ENCODE measurements at places on chromosomes 1 and 21.
A peak's percentile ranks its signal among the peaks of the same experiment; 100 is the strongest.

DNA sequence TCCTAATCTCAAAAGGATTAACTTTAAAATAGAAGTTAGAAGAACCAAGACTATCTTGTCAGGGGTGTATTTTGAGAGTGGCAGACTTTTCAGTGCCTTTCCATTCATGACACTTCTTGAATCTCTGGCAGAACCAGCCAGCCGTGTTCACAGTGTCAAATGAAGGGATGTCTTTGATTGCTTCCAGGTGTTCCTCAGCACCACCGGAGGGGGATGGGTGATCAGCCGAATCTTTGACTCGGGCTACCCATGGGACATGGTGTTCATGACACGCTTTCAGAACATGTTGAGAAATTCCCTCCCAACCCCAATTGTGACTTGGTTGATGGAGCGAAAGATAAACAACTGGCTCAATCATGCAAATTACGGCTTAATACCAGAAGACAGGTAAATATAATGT lies 32.3 kb downstream of the FMO1 start:
- DNase-seq, result no peak

DNA sequence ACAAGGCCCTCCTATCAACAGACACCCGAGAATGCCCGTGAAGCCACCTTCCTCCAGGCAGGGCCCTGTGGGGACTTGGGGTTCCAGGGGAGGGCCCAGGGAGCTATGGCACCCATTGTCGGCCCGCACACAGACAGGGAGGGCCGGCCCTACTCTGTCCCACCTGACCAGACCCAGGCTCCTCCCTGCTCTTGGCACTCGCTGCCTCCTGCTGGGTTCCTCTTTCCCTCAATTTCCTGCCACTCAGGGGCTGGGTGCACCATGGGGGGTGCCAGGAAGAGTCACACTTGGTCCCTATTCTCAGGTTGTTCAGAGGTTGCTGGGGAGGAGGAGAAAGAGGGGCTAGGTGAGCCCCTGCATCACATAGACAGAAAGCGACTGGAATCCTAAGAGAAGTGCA lies 8.0 kb upstream of the OXCT2 start:
- no peak for DNase-seq

- no peak for DNase-seq
These were observed 74.6 kb downstream of the DPT start for GRCh38 chr1:168654198-168654915.

DNA sequence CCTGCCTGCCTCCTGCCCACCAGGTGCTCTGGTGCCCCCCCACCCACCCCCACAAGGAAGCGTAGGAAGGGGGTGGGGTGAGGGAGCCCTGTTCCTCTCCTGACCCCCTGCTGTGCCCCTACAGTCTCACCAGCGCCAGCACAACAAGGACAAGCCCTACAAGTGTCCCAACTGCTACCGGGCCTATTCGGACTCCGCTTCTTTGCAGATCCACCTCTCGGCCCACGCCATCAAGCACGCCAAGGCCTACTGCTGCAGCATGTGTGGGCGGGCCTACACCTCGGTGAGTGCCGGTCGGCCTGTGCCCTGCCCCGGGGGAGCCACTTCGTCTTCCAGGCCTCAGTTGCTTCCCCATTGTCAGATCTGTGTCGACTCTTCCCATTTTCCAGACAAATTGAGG lies 25.9 kb downstream of the A3GALT2 start:
- DNase-seq, result no peak

DNA sequence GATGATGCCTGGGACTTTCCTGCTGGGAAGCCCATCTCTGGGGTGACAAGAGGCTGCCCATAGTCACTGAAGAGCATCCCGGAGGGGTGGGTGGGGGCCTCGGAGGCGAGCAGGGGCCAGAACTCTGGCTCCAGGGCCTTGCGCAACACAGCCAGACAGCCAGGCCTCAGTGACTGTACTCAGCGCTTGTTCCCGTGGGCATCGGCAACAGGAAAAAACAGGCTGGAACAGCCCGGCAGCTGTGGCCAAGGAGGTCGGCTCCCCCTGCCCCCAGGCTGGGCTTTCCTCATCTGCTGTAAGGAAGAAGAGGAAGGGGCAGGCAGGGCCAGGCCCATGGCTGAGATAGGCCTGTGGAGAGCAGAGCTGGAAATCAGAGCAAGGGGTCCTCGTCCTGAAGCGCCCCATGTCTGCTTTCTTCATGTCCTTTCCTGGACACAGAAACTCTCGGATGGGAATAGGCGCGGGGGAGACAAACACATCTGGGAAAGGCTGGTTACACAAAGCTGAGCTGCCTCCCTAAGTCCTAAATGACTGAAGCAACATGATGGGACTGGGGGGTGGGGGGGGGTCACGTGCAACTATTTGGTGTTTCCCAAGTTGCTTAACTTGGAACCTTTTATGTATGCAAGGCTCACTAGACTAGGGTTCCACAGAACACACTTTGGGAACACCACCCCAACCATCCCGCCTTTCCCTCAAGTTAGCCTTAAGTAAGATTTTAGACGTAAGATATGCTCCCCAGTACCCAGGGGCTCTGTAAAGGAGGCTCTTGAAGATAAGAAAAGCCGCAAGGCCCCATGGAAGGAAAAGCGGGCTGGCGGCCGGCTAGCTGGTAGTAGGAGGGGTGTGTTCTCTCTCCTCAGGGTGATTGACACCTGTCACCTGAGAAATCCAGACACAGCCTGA lies 30.7 kb downstream of the HSPG2 start:
- DNase-seq, result peak; percentile 74

DNA sequence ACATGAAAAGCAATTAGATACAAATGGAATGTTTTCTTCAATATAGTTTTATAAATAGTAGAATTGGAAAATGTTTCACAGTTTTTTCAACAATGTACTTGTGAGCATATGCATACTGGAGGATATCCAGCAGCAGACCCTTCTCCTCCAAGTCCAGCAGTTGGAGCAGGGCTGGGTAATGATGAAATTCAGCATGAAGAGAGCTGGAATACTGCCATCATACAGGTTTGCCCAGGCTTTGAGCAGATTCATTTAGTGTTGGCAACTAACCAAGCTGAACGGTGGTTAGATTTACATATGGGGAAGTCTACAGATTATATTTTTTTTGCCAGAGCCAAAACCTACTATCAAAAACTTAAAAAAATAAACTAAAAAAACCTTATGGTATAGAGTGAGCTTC lies 38.3 kb downstream of the WDR3 start:
- no peak for DNase-seq

Data from hindlimb muscle (tissue), 1 donor.